HT-29 (cell line): ENCODE measurements at places on chromosomes 4 and X. TPM values are rescaled to one million over a fixed set of nuclear protein-coding genes. Genes with fewer than 3 reads are reported as not detected.

RTL3 gene
- not detected in 2 replicates for total RNA-seq

USP17L17 gene
- not detected in 2 replicates for total RNA-seq

F8A3 gene
- total RNA-seq: 1.2 and 5.2 TPM in 2 replicates

SPANXB1 gene
- total RNA-seq: not detected in 2 replicates

CNKSR2 gene
- total RNA-seq: not detected in 2 replicates

RBPJ gene
- 17.8 and 23.8 TPM in 2 replicates for total RNA-seq

JADE3 gene
- 5.0 and 5.3 TPM in 2 replicates for total RNA-seq

SPIN4 gene
- total RNA-seq: 2.5 and 3.2 TPM in 2 replicates

AFF2 gene
- total RNA-seq: not detected in 2 replicates

EDA gene
- total RNA-seq: 3.4 and 5.6 TPM in 2 replicates

DUSP21 gene
- total RNA-seq: not detected in 2 replicates

FGD1 gene
- total RNA-seq: 0.13 and 0.18 TPM in 2 replicates

HELT gene
- not detected in 2 replicates for total RNA-seq

DGAT2L6 gene
- total RNA-seq: not detected in 2 replicates
